Activated CD4-positive, alpha-beta T cell treated with anti-CD3 and anti-CD28 coated beads for 4 hours (primary cell): ENCODE measurements at places on chromosomes 7 and 10.

- no peak for DNase-seq
Observed at GRCh38 chr10:26700884-26701630, 3.6 kb downstream of the PDSS1 start.

- no peak for DNase-seq
Observed at GRCh38 chr10:104339469-104340110, 1.3 kb upstream of the ITPRIP start.

DNA sequence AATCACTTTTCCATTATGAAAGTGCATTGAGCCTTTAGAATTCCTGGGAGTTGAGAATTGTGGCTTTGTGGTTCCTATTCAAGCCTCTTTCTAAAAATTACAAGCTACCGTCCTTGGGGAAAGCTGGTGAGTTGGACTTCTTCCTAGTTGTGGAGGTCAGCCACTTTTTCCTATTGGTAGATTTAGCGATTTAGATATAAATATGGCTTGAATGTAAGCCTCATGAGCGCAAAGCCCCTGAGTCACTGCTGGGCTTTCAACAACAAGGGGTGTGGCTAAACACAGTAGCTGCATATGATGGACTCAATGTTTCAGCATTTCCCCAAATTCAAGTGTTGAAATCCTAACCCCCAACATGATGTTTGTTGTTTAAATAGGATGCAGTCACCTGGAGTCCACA lies 150.0 kb upstream of the IGFBP3 start:
- no peak for DNase-seq

DNA sequence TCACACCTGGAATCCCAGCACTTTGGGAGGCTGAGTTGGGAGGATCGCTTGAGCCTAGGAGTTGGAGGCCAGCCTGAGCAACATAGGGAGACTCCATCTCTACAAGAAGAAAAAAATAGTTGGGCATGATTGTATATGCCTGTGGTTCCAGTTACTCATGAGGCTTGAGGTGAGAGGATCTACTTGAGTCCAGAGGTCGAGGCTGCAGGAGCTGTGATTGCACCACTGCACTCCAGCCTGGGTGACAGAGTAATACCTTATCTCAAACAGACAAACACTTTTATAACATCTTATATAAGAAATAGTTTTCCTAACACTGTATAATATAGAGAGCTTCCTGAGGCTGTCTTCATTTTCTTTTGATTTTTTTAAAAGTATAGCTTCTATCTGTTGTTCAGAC lies 448.4 kb upstream of the COBL start:
- no peak for DNase-seq

DNA sequence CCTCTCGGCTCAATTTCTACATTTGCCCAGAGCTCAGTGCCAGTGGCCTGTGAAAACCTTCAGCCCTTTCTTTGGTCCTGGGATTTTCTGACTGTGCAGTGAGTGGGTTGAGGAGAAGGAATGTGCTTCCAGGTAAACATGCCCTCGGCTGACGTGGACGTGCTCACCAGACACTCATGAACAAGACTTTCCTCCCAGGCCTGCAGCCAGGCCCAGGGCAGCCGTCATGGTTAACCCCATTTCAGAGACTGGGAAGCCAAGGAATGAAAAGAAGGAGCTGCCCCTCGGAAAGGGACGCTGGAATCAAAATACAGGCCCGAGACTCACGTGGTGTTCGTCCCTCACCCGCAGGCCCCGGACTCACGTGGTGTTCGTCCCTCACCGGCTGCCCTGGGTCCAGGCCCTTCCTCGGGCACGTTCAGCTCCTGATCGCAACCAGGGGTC lies 8.8 kb upstream of the CALML5 start:
- DNase-seq = no peak

- peak; percentile 4 for DNase-seq
Observed at GRCh38 chr7:88218836-88219605, 817 bp downstream of the SRI start.

DNA sequence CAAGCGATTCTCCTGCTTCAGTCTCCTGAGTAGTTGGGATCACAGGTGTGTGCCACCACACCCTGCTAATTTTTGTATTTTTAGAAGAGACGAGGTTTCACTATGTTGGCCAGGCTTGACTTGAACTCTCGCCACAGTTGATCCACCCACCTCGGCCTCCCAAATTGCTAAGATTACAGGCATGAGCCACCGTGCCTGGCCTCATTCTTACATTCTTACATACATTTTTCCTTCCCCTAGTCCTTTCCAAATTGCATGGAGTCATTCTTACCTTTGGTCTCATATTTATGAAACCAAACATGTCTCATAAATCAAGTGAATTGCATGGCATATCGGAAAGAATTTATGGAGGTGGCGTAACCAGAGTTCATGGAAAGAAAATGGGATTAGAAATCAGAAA lies 148.5 kb downstream of the ANLN start:
- DNase-seq = no peak

DNA sequence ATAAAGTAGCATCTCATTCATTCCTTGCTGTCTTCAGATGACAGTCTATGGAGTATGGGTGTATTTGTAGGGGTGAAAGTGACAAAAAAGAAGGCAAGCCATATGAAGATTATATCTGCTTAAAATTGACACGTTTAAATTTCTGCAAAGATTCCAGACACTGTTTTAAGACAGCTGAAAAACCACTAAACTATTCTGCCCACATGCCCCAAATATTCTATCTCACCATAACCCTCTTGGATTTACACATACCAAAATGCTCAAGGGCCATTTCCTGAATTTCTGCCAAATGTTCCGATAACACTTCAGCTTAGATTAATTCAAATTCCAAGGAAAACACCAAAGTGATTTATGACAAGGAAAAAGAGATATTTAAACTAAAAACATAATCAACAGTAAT lies 99.9 kb upstream of the IL6 start:
- DNase-seq = no peak

GRCh38 chr10:98338896-98339295 lies 70.9 kb upstream of the LOXL4 start:
- DNase-seq = no peak

- DNase-seq = no peak
Observed at GRCh38 chr10:34176351-34176750, 638.7 kb downstream of the PARD3 start.

DNA sequence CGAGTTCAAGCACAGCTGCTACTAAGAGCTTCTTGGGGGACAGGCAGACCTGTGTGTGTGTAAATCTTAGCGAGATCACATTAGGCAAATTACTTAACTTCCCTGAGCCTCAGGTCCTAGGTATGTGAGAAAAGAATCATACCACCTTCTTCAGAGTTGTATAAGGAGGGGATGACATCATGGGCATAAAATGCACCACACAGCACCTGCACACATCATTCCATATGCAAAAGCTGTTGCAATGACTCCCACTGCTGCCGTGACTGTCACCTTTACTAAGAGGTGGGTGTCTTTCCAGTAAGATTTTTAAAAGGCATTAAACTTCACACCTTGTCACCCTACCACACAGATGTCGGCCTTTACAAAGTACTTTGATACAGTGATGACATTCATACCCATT lies 146.0 kb downstream of the FANK1 start:
- DNase-seq = no peak

DNA sequence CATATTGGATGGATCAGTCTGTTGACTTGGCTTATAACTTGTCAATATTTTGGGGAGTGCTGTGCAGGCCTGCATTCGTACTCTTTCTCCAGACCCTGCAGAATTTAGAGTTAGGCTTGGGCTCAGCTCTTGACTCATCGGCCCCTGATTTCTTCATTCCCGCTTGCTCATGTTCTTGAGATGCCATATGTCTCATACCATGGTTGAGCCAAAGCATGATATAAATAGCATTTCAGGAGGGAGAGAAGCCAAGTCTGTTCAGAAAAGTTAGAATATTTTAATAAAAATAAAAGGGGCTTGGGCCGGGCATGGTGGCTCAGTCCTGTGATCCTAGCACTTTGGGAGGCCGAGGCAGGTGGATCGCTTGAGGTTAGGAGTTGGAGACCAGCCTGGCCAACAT lies 898.1 kb downstream of the TYW1 start:
- DNase-seq = no peak

DNA sequence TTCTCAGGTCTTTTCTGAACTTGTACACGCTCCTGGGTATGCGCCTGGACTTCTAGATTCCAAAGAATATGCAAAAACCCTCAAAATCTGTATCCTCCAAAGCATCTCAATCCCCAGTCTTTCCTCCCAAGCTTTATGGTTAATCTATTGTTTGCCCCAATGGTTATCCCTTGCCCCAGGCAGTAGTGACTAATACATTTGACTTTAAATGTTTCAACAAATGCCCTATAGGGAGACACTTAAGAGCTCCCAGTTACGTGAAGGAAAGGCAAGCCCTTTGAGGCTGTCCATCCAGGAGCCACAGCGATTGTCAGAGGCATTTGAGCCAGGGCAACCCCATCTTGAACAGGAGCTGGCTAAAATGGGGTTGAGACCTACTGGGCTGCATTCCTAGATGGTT lies 12.7 kb upstream of the FOXL3 start:
- DNase-seq = no peak

DNA sequence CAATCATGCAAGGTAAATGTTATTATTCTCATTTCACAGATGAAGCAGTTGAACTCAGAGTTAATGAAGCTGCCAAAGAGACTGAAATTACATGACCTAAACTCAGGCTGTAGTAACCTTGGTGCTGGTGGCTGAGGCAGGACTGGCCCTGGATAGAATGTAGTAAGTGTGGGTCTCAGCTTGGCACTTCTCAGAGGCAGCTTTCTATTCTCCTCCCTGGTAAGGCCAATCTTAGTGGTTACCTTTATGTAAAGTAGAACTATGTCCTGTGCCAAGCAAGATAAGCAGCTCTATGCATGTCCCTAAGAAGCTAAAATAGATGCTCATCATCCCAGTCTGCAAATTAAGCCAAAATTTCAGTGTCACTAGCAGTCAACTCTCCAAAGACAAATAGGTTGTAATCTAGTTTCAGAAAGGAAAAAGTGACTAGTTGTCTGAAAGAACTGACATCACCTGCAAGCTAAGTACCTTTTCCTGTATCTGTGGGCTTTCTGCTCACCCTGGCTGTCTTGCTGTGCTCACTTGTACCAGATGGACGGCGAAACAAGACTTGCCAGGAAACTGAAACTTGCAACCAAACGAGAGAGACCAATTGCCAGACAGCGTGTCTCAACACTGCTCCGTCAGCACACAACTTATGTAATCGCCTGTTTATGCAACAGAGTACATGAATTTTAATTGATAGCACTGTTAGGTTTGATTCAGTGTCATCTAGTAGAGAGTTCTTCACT lies 43.7 kb downstream of the CH25H start:
- peak; percentile 46 for DNase-seq

GRCh38 chr10:124384591-124385190 lies 34.0 kb downstream of the OAT start:
- no peak for DNase-seq

- no peak for DNase-seq
Observed at GRCh38 chr7:108001764-108002725, 916 bp downstream of the LAMB1 start.

GRCh38 chr7:6178298-6179029 lies 94.0 kb downstream of the CYTH3 start:
- DNase-seq = no peak

DNA sequence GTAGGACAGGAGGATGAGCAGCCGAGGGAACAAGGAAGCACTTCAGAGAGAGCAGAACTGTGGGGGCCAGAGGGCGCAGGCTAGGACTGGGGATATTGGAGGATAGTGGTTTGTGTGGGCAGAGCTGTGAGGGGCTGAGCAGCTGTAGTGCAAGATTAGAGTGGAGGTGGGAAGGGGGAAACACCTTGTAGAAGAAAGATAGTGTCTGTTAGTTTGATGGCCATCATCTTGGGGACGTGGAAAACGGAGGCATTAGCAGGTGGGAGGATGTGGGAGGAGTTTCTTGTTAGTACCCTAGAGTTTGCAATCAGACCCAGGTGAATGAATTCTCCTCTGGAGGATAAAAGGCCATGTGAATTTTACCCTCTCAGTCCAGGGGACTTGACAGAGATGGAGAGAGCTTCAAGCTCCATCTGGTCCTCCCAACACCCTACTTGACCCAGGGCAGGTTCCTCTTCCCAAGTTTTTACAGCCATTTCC lies 34.0 kb downstream of the PRSS2 start:
- peak; percentile 59 for DNase-seq

DNA sequence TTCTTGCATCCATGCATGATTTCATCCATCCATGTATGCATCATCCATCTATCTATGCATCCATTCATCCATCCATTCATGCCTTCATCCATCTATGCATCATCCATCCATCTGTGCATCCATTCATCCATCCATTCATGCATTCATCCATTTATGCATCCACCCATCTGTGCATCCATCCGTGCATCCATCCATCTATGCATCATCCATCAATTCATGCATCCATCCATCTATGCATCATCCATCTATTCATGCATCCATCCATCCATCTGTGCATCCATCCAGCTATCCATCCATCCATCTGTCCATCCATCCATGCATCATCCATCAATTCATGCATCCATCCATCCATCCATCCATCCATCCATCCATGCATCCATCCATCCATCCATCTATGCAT lies 131.3 kb downstream of the DYNC2I1 start:
- no peak for DNase-seq

DNA sequence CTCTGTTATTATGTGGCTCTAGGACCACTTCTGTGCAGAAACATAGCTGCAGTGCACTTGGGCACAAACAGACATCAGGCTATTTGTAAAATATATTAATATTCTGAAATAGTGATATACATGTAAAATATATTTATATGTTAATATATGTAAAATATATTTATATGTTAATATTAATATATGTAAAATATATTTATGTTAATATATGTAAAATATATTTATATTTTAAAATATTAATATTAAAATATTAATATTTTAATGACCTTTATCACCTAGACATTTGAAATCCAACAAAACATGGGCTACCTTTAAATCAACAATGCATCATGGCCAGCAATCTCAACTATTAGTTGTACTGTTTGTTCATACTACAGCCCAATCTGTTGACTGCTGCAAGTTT lies 347.2 kb downstream of the CALN1 start:
- no peak for DNase-seq

DNA sequence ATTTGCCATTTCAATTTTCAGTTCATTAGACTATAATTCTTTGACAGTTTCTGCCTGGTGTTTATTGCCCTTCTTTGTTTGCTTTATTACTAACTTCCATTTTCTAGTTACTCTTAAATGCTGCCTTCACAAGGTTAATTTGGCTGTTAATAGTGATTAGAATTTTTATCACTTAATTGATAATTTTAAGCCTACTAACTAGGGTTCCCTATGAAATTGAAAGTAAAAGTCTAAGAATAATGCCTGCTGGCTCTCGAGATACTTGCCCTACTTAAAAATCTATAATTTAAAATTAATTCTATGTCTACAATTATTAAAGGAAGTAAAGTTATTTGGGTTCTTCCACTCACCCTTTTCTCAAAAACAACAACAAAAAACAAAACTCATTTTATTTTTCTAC lies 65.3 kb downstream of the C1GALT1 start:
- no peak for DNase-seq

DNA sequence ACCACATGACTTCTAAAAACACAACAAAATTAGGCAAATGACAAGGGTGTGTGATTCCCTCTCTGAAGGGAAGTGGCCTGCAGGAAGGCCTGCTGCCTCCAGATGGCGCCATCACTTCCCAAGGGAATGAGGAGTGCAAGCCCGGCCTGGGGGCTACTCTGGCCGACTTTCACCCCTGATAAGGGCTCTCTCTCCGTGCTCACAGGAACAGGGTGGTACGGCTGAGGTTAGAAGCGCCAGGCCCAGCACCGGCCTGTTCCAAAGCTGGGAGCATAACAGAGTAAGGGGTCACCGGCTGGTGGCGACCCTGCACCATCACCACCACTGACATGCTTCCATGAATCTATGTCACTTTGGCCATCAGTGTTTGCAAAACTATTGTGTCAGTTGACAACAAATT lies 13.1 kb downstream of the RBP3 start:
- no peak for DNase-seq
